NCI-H2081 (cell line): ENCODE measurements at places on chromosomes 3 and 15.

DNA sequence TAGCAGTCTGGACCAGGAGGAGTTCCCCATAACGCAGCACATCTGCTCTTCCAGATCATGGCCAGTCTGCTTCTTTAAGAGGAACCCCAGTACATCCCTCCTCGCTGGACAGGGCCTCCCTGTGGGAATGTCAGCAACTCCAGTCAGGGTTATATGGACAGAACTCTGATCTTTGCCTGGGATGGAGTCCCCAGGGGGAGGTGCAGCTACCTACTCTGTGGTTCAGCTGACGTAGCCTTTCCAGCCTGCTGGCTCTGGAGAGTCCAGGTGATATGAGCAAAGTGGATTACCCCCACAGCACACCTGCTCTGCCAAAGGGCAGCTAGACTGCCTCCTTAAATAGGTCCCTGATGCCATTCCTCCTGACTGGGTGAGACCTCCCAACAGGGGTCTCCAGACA lies 417.1 kb upstream of the EPHA3 start:
- DNase-seq, result no peak

DNA sequence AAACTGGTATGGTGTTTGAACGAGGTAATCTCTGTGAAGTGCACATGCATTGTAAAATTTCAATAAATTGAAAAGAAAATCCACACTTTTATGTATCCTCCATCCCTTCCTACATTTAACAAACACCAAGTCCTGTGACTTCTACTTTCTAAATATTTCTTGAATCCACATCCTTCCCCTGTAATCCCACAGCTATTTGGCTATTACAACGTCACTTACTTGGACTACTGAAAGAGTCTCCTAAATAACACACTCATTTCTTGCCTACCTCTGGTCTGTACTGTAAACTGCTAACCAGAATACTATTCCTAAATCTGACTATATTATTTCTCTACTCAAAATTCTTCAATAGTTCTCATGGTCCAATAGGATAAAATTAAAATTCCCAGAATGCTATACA lies 176.1 kb downstream of the NEK10 start:
- no peak for DNase-seq

- DNase-seq, result no peak
Observed at GRCh38 chr3:40382617-40382979, 4.4 kb upstream of the ENTPD3 start.

GRCh38 chr3:54954521-54954920 lies 26.7 kb upstream of the LRTM1 start:
- no peak for DNase-seq

DNA sequence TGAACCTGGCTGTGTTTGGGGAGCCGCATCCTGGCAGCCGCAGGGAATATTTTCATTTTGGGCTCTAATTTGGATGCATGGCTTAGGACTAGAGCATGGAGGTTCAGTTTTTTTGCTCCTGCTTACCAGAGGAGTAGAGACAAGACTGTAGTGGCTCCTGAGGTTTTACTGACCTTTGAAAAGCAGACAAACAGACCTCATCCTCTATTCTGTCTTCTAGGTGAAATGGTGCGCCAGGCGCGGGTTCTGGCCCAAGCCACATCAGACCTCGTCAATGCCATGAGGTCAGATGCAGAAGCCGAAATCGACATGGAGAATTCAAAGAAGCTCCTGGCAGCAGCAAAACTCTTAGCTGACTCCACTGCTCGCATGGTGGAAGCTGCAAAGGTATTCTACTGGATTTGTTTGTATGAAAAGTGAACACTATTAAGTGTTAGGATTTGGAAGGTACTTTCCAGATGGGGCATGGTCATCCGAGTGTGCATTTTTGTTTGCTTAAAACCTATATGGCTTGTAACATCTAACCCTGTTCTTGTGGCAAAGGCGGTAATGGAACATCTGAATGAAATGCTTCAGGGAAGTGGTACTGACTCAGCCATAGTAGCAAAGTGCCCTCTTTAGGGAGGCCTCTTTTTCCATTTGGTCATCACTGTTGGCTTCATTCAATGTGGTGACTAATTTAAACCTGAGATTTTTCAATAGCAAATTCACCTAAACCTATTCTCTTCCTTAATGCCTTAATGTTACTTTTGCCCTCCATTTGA lies 330.7 kb upstream of the TPM1 start:
- DNase-seq, result no peak

GRCh38 chr3:46629551-46630517 lies 17.5 kb downstream of the FAM240A start:
- DNase-seq, result peak; percentile 35

- DNase-seq, result no peak
Observed at GRCh38 chr3:11507719-11508118, 136.0 kb downstream of the VGLL4 start.

GRCh38 chr15:39596358-39597051 lies 15.6 kb downstream of the THBS1 start:
- DNase-seq, result no peak

- DNase-seq, result no peak
Observed at GRCh38 chr15:57025264-57025926, 107.0 kb downstream of the TCF12 start.

- DNase-seq, result no peak
Observed at GRCh38 chr15:67296684-67297083, 42.1 kb downstream of the IQCH start.

- no peak for DNase-seq
Observed at GRCh38 chr3:189286188-189286587, 114.4 kb downstream of the TPRG1 start.

GRCh38 chr15:90205050-90205848 lies 4.1 kb downstream of the SEMA4B start:
- no peak for DNase-seq

DNA sequence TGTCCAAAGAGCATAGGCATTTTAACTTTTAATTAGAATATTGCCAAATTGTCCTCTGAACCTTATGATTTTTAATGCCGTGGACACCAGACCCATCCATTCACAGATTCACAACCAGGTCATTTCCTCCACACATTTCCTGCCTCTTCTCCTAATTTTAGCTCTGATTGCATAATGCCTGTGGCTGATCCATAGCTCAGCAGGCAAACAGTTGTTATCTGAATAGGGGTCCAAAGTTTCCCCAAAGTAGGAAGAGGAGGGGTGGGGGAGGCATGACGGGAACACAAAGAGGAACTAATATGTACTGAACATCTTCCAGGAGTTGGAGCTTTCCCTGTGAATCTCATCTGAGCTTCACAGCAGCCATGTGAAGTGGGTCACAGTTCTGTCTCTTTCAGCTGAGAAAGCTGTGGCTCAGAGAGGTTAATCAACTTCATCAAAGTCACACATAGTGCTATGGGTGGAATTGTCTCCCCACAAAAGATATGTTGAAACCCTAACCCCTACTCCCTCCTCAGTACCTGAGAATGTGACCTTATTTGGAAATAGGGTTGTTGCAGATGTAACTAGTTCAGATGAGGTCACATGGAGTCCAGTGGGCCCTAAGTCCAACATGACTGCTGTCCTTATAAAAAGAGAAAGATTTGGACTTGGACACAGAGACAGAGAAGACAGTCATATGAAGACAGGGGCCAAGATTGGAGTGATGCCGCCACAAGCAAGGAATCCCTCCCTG lies 106.7 kb upstream of the AGBL1 start:
- no peak for DNase-seq

- DNase-seq, result no peak
Observed at GRCh38 chr3:66401157-66401550, 99.7 kb downstream of the LRIG1 start.
